Hematopoietic multipotent progenitor cell treated with erythropoietin and hydrocortisone succinate and interleukin-3 and kit ligand, for 4 days (in vitro differentiated cells): ENCODE measurements at places on chromosomes 16 and 17.

DNA sequence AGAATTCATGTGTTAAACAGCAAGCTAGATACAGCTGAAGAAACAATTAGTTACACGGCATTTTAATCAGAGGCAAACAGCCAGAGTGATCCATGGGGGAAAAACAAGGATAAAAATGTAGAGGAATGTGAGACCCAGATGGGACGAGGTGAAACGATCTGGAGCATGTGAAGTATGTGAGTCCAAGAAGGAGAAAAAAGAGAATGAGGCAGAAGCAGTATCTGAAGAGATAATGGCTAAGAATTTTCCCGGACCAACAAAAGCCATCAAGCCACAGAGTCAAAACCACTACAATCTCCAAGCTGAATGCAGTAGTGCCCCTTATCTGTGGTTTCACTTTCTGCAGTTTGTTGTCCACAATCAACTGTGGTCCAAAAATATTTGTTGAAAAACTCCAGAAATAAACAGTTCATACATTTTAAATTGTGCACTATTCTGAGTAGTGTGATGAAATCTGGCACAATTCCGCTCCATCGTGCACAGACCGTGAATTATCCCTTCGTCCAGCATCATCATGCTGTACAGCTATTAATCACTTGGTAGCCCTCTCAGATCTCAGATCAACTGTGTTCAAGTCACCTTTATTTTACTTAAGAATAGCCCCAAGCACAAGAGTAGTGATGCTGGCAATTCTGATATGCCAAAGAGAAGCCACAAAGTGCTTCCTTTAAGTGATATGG, 18.8 kb downstream of the MYH10 start:
- peak; percentile 78 for DNase-seq

DNA sequence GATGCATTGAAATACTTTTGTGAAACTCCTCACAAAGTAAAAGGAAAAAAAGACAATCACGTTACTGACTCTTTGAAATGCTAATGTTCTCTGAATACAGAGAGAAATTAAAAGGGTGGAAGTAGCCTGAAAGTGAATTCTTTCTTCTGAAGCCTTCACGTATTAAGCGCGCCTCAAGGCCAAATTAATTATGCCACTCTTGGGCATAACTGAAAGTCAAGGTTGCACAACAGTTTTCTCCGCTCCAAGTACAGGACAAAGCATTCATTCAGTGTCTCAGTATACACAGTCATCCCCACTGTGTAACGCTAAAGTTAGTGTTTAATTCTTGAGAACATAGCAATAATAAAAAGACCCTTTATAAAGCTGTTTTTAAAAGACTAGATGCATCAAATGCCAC, 21.5 kb downstream of the PARN start:
- DNase-seq = no peak

GRCh38 chr17:7354262-7354843, 603 bp upstream of the TMEM95 start:
- no peak for DNase-seq

DNA sequence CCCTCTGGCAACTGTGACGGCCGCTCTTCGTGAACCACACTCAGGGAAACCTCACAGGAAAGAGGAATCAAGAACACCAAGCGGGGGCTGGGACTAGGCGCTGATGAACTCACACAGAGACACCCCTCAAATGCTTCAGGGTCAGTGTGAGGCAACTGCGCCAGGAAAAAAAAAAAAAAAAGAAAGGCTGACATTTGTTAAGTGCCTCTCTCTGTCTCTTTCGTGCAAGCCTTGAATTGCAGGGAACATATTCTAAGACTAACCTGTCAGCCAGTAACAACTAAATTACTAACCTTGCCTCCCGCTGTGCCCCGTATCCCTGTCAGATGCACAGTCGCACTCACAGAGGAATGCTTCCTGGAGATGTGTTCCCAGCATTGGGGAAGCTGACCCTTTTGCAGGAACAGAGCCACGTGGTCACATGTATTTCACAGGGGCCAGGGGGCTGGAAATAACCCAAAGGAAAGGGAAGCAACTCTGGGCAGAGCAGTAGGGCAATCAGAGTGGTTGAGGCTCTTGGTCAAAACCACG, 247.8 kb downstream of the XYLT1 start:
- DNase-seq = peak; percentile 64

GRCh38 chr16:29316761-29317183, 89.7 kb downstream of the NPIPB11 start:
- DNase-seq = no peak

- DNase-seq = no peak
Observed at GRCh38 chr16:84550096-84550495, 45.6 kb upstream of the MEAK7 start.

- no peak for DNase-seq
Observed at GRCh38 chr16:65222536-65222935, 100.7 kb upstream of the CDH11 start.

DNA sequence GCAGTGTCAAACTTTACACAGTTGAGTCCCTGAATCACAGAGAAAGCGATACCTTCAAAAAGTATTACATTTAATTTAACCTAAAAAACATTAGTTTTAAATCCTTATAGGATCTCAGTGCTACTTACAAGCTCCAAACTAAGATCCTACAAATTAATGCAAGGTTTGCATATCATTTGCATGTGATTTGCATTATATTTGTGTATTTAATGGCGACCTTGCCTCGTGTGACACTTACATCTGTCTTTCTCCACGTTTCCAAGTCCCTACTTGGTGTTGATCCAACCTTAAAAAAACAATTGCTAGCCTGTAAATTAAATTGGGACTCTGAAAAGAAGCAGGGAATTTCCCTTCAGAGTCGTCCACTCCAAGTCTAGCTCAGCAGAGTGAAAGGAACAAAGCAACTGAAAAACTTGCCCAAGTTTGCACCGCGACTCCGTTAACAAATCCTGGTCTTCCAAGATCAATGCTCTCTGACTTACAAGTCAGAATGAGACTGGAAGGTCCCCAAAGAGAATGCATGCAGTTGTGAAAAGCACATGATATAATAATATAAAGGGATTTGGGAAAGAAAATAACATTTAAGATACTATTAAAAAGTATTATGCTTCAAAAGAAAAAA, 739 bp upstream of the FAM117A start:
- no peak for DNase-seq

DNA sequence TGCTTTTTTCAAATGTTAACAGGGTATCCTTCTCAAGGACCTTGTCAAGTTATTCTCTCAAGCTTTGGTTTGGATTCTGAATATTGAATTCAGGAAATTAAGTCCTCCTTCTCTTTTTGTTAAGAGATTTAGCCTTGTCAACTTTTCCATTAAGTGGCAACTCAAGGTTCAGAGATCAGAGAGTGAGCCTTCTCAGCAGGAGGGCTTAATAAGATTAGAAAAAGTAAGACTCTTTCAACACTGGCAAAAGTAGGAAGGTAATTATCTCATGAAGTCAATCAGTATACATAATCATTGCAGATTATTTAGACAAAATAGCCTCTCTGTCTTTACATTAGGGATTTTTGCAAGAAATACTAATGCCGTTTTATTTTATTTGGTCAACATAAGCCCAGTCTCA, 330.7 kb downstream of the KIF2B start:
- no peak for DNase-seq

DNA sequence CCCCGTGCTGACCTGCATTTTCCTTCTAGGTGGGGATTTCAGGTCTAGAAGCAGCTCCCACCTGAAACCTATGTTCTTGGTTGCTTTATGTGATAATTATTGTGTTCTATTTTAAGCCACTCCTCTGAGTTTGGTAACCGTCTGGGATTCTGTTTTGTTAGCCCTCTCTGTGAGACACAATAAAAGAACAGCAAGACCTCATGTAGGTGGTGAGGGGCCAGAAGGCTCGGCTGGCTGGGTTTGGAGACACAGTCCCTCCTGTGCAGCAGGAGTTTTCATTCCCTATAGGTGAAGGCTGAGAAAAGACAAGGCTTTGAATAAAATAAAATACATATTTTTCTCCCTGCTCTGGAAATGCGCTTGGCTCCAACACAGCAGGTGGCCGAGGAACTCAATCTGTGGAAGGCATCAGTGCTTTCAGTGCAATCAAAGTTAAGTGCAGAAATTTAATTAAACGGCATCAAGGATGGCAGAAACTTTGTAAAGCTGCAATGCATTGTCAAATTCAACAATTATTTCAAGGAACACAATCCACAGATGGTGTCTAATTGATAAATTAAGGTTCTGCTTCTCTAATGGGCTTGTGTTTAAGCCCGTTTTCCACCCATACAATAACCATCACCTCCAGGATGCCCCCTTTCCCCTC, 107.8 kb downstream of the MSI2 start:
- DNase-seq = no peak

DNA sequence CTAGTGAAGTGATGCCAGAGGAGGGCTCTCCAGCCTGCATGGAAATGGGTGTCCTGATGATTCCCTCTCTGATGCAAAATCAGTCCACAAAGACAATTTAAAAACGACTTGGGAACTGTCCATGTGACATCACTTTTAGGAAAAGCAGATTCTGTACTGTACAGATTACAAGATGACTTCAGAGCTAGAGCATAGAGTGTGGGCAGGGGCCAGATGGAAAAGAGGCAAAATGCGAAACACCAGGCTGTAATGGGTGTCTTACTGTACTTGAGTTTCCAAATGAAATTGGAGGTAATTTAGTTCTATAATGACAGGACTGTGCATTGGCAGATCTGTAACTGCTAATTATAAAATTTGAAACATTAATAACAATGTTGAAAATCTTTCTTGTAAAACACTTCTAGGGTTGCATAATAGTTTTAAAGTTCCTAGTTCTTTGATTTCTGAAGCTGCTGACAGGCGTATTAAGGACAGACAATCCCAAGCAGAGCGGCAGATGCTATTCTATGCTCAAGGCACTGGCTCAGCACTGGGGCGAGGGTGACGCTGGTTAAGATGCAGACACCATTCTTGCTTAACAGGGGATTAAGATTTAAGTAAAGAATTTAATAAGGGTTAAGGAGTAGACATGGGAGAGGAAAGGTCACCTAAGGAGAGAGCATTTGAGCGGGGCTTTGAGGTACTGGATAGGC, 29.6 kb downstream of the OGFOD1 start:
- DNase-seq = no peak

- DNase-seq = no peak
Observed at GRCh38 chr17:80415626-80416137, 715 bp downstream of the ENDOV start.

DNA sequence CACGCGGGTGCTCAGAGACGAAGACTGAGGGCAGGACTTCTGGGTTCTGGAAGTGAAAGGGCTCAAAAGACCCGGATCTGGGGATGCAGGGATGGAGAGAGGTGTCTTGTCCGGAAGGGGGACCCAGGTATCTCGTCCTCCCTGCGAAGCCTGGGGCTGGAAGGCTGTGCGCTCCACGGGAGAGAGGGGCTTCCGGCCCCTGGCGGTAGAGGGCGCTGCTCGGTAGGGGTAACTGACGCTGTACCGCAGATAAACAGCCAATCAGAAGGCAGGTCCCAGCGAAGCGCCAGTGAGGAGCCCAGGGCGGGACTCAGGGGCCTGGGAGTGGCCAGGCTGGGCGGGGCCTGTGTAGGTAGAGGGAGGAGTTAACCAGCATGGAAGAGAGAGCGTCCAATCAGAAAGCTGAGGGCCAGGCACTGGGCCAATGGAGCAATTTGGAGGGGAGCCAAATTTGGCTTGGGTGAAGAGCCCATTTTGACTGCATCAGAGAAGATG, 804 bp downstream of the TGFB1I1 start:
- DNase-seq = peak; percentile 86

DNA sequence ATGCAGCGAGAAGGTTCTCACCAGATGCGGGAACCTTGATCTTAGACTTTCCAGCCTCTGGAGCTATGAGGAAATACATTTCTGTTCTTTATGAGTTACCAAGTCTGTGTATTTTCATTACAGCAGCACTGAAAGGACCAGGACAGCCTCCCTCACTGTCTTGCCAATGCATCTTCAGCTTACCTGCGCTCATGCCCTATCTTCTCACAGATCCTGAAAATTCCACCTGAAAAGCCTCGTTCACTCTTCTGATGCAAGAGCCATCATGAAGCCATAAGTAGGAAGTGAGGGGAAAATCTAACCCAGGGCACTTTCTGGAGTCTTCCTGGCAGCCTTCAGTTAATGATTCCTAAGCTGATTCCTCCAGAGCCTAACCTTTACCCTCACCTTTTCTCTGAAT, 194.0 kb downstream of the SALL1 start:
- DNase-seq = no peak

GRCh38 chr17:35147375-35147905, at the start of gene UNC45B:
UNC45B (plus strand) TSS chr17:35147817; CDS start chr17:35148264, 447 bp downstream.
- no peak for DNase-seq

- peak; percentile 13 for DNase-seq
Observed at GRCh38 chr16:57846078-57846697, 43.9 kb upstream of the KIFC3 start.

DNA sequence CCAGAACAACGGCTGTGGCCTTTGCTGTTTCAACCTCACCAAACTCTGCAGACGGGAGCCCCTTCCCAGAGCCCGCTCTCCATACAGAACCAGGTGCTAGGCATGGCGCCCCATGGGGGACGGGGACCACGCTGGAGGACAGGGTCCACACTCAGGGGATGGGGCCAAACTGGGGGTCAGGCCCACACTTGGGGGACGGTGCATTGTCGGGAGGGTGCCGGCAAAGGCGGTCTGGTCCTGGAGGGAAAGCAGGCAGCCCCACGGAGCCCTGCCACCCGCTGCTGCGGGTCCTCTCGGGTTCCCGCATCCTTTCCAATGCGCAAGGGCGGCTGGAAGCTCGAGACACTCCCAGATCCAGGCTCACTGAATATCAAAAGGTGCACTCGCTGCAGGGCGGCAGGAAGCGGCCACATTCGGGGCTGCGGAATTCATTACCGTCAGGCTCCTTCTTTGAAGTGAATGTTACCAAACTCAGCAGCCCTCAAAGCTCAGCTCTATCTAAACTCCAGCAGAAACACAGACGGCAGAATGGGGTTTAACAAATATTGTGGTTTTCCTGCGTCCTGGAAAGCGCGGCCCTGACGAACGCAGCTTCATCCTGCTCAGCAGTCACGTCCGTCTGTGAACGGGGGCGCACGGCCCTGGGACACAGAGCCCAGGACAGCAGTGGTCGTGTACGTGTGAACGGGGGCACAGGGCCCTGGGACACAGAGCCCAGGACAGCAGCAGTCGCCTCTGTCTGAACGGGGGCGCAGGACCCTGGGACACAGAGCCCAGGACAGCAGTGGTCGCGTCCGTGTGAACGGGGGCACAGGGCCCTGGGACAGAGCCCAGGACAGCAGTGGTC, 41.3 kb downstream of the LMF1 start:
- DNase-seq = no peak

GRCh38 chr17:29412780-29413565, 22.8 kb downstream of the TAOK1 start:
- DNase-seq = no peak
